ENCODE measurements at places on chromosomes 3 and 15.

GRCh38 chr15:61880084-61880483 is 180.2 kb downstream of the VPS13C start:
- DNase-seq = no peak

- DNase-seq = no peak
Observed at GRCh38 chr3:79199966-79200365, 567.8 kb downstream of the ROBO1 start.

DNA sequence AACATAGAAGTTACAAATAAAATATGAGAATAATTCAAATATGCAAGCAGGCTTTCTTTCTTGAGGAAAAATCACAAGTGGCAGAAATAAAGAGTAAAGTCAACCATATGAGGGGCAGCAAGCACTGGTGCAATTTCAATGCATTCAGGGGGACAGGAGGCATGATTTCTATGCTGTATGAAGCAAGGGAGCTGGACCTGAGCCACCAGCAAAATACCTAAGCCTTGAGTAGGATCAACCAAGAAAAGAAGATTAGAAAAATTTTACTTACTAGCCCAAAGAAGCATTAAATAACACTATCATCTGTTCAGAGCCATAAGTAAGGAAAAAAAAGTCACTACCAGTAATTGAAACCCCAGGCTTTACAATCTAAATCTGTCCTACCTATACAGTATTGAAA is 6.3 kb downstream of the ADGRG7 start:
- DNase-seq = no peak

GRCh38 chr3:197174927-197175326 is 123.5 kb downstream of the DLG1 start:
- DNase-seq = no peak

- no peak for DNase-seq
Observed at GRCh38 chr3:115860766-115861165, 237.5 kb downstream of the GAP43 start.

DNA sequence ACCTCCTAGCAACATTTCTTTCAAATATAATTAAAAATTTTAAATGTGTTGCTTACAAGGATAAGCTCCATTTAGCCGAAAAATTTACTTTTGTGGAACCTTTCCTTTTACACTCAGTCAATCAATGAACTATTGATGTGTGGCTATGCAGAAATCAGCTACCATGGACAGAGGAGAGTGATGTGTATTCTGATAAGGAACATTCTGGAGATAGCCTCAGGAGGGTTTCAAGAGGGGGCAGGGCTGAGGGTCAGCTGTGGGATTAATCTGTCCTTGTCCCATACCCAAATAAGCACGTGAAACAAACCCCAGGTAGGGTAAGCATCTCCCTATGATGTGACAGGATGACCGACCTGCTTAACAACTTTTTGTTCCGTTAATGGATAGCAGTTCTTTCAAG is 192.6 kb upstream of the PROK2 start:
- no peak for DNase-seq

GRCh38 chr3:105747696-105748095 is 121.1 kb downstream of the CBLB start:
- no peak for DNase-seq

DNA sequence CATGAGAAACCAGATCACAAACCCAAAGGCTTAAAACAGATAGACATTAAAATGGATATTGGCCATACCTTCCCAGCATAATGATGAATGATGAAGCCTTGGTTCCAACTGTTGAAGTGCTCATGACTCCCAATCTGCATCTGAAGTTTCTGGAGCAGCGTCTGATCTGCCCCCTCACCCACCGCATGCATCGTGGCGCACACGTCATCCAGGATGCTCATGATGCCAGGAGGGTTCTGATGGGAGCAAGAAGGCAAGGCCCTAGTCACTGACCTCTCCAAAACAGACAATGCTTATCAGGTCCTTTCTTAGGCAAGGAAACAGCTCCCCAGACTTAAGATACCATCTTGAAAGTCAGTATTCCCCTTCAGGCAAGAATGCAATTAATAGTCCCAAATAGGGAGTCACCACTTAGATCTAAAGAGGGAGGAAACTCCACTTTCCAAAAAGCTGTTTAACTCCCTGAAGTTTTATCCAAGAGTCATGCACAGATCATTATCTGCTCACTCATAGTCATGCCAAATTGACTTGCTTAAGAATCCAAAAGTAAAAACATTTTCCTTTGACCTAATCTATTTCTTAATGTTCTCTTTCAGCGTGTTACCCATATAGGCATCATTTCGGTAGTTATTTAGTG is 2.1 kb downstream of the LDHAL6B start:
- no peak for DNase-seq

DNA sequence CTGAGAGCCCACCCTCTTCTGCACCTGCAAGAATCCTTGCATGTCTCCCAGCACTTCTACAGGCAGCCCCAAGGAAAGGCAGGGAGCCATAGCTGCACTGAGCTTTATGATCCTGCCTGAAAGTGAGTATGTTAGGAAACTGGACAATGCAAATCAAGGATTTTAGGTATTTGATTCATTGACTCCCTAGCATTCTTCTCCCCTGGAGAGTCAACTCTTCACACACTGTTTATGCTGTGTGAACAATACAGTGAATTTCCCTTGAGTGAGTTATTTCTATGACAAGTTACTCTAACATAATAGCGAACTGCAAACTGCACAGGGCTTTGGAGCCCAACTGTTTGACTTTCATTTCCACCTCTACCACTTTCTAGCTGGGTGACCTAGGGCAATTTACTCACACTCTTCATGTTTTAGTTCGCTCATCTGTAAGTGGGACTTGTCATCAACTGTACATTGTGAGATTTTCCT is 96.0 kb upstream of the PHLDB2 start:
- DNase-seq = no peak

GRCh38 chr15:29233566-29233965 is 36.1 kb downstream of the NSMCE3 start:
- DNase-seq = no peak

DNA sequence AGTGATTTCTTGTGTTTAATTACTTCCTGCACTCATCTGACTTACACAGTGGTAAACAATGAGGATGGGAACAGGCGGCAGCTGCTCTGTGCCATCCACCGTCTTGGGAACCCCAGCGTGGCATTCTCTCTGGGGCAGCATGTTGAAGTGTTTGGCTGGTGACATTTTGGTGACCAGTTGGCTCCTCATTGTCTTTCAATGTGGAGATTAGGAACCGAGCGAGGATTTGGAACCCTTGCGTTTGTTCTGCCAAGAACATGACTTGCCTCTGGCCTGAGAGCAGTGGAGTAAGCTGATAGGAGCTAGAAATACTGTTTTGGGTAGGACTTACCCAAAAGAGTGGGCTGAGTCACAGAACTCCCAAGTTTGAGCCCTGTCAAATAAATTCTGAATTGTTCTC is 88.8 kb downstream of the IGF1R start:
- no peak for DNase-seq

GRCh38 chr3:171183042-171183441 is 156.5 kb upstream of the SLC2A2 start:
- DNase-seq = no peak

DNA sequence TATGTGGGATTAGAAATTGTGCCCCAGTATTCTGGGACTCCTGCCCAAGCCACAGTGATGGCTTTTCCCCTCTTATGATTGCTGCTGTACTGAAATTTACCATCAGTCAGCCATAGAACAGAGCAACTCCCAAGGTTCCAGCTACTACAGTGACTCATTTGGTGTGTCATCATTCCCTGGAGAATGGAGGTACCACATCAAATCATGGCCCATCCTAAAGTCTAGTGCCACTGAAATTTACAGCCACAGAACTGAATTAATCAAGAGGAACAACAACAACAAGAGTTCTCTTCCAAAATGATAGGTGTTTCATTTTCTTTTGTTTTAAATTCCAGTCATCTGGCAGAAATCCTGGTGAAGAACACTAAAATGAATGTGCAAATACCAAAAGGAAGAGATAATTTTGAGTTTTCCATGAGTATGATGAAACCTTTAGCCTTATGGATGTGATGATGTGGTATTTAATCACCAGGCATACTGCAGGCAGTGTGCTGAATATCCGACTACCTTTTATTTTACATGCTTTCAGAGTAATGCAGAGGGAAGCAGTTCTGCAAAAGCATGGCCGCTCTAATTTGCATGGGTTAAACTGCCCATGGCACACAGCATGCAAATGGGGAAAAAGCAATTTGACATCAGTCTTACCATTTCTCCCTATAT is 75.6 kb upstream of the SLC2A2 start:
- no peak for DNase-seq
